ENCODE measurements at places on chromosomes 2 and 18. TPM values are rescaled to one million over a fixed set of nuclear protein-coding genes. Genes with fewer than 3 reads are reported as not detected.

GRCh38 chr18:11269257-11269656 is 119.9 kb upstream of the PIEZO2 start:
- DNase-seq, result no peak

- no peak for DNase-seq
These were observed 72.1 kb downstream of the COPS8 start for GRCh38 chr2:237157780-237158102.

DNA sequence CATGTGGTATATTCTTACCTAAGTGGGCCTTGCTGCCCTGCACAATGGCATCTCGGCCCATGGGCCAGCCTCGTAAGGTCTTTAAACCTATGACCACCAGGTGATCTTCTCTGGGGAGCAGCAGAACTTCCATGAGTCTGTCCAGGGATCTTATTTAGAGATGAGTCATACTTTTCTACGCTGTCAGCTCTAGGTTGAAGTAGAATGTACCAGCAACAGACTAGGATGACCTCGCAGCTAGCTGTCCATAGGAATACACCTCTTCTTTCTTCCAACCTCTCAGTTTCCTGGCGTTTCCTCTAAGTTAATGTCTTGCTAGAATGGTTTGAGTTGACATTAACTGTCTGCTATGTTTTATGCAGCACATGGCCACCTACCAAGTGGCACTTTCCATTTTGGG is 15.6 kb upstream of the CXCR4 start:
- DNase-seq, result no peak

GRCh38 chr2:105383432-105384166 is 15.3 kb downstream of the FHL2 start:
- DNase-seq, result no peak

ACADL gene
- polyA plus RNA-seq, result not detected
